ENCODE measurements at places on chromosomes 3 and 15.

DNA sequence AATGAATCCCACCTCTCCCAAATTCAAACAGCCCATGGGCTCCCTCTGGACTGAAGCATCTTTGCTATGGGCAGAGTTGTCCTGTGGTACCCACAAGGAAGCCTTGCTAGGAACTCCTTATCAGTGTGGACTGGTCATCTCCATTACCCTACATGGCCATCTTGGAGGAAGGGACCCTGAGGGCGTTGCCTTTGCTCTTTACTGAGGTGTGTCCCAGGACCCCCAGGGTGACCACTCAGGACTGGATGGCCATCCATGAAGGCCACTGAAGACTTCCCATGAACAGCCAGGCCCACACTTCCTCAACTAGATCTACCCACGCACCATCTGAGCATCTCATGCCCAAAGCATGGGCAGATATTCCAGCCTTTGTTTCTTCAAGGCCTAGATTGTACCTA, 20.0 kb downstream of the RTP3 start:
- no peak for DNase-seq

GRCh38 chr15:34240537-34240936, 15.7 kb downstream of the EMC4 start:
- no peak for DNase-seq

- DNase-seq: no peak
These were observed 132.1 kb downstream of the FEZF2 start for GRCh38 chr3:62241279-62241678.

DNA sequence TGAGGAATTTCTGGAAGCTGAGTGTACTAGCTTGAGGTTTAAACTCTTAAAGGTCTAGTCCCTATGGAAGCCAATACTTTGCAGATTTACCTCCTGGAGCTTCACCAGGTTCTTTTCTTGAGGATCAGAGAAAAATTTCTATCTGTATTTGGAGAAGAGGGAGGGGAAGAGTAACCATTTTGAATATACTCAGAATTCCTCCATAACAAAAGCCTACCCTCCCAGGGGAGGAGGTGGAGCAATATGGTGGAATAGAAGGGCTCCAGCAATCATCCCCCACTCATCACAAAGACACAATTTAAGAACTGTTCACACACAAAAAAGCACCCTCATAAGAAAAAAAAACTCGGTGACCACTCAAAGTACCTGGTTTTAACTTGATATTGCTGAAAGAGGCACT, 36.0 kb upstream of the PEX5L start:
- no peak for DNase-seq

GRCh38 chr3:188446766-188447165, 292.8 kb downstream of the LPP start:
- no peak for DNase-seq

DNA sequence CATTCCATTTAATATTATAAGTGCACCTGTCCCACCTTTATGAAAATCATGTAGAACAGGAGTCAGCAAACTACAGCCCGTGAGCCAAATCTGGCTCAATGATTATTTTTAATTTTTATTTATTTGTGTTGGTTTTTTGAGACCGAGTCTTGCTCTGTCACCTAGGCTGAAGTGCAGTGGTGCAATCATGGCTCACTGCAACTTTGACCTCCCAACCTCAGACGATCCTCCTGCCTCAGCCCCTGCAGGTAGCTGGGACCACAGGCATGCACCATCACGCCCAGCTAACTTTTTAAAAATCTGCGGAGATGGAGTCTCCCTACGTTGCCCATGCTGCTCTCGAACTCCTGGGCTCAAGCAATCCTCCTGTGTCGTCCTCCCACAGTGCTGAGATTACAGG, 42.0 kb downstream of the MYO1E start:
- DNase-seq: no peak

DNA sequence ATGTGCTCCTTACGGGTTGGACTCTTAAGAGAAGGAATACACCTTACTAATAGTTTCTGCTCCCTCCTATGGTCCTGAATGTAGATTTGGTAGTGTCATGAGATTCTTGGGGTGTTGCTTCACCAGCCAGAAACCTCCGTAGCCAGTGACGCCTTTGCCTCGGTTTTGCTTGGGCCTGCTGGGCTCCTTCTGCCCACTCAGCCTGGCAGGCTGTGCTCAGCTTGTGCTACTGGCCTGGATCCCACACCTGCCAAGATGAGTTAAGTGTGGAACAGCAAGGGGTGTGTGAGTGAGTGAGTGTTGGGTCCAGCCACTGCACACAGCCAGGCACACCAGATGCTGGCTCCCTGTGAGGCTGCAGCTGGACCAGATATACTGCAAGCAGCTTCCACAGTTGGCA, 560.1 kb downstream of the NLGN1 start:
- no peak for DNase-seq

DNA sequence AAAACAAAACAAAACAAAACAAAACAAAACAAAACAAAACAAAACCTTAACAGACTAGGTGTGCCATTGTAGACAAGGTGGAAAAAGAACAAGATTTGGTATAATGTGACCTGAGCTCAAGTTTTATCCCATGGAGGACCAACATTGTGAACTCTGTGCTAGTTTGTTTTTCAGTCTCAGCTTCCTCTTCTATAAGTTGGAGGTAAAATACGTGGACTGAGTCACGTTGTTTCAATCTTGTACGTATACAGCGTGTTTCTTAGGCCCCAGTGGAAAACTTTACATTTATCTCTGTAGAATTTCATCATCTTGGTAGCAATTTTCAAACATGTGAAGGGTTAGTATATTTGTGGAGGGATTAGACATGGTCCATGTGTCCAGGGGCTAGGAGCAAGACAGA, 261.6 kb downstream of the CD47 start:
- no peak for DNase-seq

DNA sequence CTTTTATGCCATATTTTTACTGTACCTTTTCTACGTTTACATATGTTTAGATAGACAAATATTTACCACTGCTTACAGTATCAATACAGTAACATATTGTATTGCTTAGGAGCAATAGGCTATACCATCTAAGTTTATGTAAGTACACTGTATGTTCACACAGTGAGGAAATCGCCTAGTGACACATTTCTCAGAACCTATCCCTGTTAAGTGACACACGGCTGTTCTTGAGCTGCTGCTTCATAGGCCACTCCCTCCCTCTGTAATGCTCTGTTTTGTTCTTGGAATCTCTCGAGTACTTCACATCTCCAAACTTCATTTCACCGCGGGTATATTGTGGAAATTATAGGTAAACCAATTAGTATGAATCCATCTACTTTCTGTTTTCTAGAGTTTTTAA, 13.4 kb upstream of the SELENOT start:
- no peak for DNase-seq

- DNase-seq: no peak
These were observed 313.4 kb upstream of the STT3B start for GRCh38 chr3:31219131-31219843.

DNA sequence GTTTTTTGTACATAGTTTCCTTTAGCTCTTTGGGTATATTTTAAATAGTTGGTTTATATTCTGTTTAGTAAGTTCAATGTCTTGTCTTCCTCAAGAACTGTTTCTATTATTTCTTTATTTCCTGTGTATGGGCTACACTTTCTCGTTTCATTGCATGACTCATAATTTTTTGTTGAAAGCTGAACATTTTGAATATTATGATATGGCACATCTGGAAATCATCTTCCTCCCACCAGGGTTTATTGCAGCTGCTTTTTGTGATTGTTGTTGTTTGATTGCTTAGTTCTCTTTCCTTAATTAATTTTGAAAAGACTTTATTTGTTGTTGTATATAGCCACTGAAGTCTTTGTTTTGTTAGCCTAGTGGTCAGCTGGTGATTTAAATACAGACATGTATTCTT, 43.8 kb downstream of the LSM3 start:
- no peak for DNase-seq

DNA sequence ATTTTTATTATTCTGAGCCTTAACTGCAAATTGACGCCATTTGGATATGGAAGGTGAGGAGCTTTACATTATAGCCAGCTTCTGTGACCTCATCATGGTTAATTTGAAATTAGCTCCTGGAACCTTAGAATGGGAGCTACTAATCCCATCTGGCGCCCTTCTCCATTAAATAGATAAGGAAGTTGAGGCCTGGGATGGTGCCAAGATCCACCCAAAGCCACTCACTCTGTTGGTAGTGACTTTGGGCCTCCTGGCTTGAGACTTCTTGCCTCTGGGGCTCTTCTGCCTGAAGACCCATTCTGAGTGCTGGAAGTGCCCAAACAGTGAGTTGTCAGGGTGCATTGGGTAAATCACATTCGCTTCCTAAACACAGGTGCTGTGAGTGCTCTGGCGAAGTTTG, 12.0 kb upstream of the HMCES start:
- DNase-seq: no peak

- DNase-seq: no peak
These were observed 14.8 kb downstream of the GTPBP8 start for GRCh38 chr3:113005611-113006010.

DNA sequence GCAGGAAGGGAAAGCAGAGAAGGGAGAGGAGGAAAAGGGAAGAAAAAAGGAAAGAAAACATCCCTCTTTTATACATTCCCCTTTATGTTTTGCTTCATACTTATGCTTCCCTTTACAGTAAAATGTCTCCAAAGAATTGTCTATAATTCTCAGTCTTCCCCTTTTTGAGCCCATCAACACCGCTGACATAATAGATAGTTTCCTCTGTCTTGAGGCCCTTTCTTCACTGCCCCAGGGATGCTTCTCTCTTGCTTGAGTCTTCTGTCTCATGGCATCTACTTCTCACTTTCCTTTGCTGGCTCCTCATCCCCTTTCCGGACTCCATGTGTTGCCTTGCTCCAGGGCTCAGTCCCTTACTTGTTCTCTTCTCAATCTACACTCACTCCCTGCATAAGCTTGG, 99.7 kb upstream of the DAZL start:
- DNase-seq: no peak

GRCh38 chr15:43879386-43880355, 52.9 kb downstream of the WDR76 start:
- DNase-seq: no peak

DNA sequence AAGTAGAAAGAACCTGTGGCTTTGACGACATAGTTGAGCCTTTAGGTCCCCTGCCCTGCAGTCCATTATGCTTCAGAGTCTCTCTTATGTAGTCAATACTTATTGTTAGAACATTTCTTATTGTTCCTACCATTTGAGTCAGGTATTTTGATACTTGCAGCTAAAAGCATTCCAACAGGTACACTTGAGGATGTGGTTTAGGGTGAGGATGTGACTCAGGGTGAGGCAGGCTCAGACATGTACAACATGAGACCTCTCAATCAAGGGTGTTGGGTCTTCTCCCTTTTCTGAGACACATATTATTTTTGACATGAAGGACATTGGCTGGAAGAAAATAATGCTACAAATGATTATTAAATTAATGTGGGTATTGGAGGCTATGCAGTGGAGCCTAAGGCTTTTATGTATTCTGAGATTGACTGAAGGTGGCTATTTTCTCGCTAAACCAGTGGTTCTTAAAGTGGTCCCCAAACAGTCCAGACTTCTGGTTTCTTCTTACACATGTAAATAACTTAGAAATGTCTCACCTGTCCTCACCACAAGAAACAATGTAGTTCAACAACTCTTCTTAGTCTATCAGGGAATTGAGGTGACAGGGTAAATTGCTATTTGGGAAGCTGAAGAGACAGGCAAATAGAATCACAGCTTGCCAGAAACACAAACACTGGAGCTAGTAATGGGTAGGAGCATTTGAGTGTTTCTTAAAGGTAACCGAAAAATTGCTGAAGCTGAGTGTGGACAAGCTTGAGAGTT, 135.5 kb upstream of the ZPLD1 start:
- DNase-seq: no peak

GRCh38 chr3:135348690-135349089, 553.6 kb downstream of the EPHB1 start:
- no peak for DNase-seq

DNA sequence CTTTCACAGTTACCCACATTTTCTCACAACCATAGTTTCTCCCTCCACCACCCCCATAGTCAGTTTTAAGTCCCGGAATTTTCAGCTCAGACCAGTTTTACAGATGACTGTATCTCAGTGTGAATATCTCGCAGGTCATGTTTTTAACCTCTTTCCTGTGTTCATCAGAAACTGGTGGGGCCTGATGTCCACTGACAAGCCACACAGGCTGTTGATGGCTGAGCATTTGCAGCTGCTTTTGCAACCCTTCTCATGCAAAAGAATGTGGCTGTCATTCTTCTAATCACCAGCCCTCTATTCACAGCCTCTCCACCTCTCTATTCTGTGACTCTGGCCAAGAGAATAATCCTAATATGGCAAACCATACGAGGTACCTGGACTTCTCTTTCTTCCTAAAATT, 8.5 kb downstream of the GYG1 start:
- DNase-seq: no peak

DNA sequence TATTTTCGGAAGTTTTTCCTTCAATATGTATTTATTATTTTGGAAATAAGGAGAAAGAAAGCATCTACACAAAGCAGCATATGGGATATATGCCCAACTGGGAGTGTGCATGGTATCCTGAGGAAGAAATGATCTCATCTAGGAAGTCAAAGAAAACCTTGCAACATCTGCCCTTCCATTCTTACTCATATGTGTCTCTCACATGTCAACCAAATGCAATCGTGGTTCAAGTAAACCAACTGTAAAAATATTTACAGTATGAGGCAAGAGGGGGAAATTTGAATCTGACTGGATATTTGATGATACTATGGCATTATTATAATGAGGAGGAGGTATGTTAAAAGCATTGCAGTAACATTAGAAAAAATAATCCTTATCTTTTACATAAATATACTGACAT, 3.2 kb upstream of the SCG3 start:
- DNase-seq: no peak

GRCh38 chr3:148600902-148601765, 96.6 kb upstream of the AGTR1 start:
- no peak for DNase-seq

DNA sequence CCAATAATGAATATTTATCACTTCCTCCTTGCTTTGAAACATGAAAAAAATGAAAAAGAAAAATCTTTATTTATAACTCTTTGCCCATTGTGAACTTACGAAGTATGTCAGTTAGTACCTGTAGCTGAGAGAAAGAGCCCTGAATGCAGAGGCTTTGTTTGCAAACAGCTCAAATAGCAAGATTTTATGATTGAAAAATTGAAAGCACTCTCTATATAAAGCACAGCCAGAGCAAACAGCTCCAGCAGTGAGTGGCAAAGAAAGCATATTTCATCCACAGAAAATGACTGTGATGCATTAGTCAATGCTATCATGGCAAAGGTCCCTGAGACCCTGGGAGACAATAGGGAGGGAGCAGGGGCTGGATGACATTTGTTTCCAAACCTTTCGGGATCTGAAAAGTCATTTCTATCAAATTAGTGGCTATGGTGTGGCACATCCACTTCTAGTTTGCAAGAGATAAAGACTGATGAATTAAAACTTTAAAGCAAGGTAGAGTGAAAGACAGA, 576.1 kb downstream of the OTOL1 start:
- DNase-seq: no peak

Measured in LNCaP clone FGC (cell line).